ENCODE measurements at places on chromosomes 5 and 9.

DNA sequence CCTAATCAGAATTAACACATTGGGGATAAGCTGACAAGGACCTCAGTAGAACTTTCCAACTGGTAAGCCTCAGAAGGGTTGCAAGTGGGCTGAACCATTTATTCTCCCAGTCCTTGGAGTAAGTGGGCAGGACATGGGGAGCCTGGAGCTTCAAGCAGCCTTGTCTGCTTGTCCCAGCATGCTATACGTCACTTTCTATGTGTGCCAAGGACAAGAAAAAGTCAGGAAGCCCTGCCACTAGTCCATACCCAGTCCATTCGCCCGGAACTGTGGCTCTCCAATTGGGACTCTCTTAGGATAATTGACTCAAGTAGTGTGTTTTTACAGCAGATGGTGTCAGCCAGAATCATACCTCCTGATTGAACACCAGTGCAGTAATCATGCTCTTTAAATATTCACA, 62.6 kb upstream of the FRRS1L start:
- no peak for DNase-seq

- DNase-seq = no peak
These were observed 289.9 kb downstream of the RAB3C start for GRCh38 chr5:58872670-58873273.

DNA sequence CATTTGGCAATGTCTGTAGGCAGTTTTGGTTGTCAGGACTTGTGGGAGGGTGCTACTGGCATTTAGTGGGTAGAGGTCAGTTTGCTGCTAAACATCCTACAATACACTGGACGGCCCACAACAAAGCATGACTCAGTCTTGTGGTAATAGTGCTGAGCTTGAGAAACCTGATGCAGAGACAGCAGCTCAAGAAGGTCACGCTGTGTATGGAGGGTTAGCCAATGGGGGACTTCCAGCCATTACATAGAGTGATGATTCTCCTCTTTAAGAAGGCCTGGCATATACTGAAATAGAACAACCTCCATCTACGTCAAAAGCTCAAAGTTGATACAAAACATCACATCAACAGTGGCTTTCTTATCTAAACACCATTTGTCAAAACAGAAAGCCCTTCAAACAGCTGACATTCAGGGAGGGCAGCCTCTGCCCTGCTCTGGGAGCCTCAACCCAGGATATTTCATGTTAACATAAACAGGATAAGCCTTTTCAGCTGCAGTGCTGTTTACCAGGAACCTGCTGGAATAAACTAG, 143.0 kb downstream of the GPBP1 start:
- no peak for DNase-seq

GRCh38 chr9:101465326-101465915, 29.8 kb upstream of the ALDOB start:
- no peak for DNase-seq

DNA sequence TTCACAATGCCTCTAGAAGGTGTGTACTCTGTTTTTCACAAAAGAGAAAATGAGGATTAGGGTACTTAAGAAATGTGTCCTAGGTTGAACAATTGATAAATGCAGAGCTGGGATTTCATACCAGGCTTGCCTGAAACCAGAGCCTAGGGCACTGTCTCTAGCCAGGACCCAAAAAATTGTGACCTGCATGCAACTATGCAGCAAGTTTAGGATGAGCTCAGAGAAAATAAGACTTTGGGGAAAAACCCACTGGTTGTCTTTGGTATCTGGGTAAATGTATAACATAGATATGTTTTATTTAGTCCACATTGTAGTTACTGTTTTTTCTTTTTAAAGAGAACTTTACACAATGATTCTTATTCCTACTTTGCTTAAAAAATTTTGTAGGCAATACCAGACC, 177.1 kb upstream of the SEMA6A start:
- DNase-seq = no peak

DNA sequence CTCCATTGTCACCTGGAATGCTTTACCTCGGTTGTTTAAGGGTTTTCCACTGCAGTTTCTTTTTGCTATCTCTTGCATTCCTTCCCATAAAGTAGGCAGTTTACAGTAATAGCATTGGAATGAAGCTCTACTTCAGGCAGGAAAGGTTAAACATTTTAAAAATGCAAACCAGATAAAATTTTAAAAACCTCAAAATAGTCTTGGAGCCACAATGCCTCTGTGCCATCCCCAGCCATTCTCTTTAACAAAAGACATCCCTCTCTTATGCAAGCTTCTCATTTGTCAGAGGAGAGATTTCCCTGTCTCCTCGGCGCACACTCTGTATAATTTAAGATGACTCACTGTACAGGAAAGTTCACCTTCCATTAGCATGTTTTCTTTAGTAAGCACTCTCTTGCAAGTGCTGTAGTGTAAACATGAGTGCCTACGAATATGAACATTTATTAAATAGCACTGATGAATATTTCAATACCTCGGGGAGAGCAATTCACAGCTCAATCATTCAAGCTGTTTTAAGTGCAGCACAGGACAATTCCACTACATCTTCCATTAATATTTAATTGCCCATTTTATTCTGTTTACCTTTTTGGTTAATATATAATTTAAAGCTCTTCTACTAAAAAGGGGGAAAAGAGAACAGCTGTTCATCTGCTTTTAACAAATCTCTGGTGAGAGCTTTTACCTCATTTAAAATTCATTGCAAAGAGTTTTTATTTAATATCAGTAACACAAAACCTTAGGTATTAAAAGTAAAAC, 343.6 kb downstream of the SPATA31D1 start:
- DNase-seq = no peak

GRCh38 chr5:55440188-55440646, 94.5 kb downstream of the PLPP1 start:
- DNase-seq = no peak

DNA sequence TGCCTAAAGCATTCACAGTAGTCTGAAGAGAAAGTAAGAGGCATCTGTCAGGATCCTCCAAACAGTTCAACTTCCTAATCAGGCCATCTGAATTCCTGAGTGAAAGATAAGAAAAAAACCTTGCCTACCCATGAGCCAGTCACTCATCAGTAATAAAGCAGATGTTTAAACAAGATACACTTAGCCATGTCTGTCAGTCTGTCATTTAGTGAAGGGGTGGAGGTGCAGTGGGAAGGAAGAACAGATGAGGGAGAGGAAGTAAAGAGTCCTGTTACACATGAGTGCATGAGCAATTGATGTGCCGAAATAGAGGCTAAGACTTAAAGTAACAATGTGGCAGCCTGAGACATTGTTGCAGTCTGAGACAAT, 29.9 kb upstream of the DMRTA1 start:
- DNase-seq = no peak

DNA sequence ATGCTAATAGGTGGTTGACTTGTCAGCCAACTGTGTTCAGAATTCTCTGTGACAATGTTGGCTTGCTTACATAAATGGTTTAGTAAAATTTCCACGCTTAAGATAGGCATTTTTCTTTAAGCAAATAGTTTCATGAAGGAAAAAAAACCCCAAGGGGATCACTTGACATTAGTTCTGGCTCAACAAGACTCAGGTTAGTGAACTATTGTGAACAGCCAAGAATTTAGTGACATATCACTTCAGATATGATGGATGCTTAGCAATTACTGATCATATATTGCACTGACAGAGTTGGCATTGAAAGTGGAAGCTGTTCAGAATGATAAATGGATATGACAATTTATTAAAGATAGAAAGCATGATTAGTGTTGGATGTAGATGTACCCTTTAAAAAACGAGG, 218.5 kb downstream of the TMEM232 start:
- DNase-seq = no peak

DNA sequence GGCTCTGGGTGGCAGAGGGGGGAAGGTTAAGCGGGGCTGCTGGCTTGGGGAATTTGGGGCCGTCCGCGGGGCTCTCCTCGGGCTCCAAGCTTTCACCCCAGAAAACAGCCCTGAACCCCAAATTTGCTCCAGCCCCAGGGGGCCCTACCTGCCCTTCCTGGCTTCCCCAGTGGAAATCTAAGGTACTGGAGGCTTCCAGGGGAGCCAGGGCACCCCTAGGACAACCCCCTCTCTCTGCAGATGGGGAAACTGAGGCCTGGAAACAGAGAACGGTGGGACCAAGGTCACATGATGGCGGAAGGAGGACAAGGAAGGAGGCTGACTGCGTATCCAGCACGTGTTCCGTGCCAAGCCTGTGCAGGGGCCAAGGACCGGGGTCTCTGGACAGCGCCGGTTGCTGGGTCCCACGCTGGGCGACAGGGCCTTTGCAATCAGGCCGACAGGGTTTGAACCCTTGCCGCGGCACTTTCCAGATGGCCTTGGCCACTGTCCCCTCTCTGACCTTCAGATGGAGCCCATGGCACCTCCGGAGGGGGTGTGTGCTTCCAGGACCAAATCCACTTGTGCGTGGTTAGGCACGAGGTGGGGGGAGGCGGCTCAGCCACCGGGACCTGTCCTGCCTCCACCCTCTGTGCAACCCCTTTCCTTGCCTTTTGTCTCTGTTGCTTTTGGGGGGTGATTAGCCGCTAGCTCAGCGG, 183.1 kb downstream of the C9orf50 start:
- DNase-seq = no peak

GRCh38 chr5:165209101-165209727, 1703.8 kb downstream of the MAT2B start:
- no peak for DNase-seq

GRCh38 chr9:12766357-12766756, 8.5 kb upstream of the LURAP1L start:
- no peak for DNase-seq

- no peak for DNase-seq
These were observed 341.0 kb upstream of the DMAC1 start for GRCh38 chr9:8140557-8140956.

GRCh38 chr5:158621391-158621790, 478.3 kb downstream of the EBF1 start:
- no peak for DNase-seq

- DNase-seq = no peak
These were observed 12.3 kb upstream of the MRNIP start for GRCh38 chr5:179870952-179871351.

DNA sequence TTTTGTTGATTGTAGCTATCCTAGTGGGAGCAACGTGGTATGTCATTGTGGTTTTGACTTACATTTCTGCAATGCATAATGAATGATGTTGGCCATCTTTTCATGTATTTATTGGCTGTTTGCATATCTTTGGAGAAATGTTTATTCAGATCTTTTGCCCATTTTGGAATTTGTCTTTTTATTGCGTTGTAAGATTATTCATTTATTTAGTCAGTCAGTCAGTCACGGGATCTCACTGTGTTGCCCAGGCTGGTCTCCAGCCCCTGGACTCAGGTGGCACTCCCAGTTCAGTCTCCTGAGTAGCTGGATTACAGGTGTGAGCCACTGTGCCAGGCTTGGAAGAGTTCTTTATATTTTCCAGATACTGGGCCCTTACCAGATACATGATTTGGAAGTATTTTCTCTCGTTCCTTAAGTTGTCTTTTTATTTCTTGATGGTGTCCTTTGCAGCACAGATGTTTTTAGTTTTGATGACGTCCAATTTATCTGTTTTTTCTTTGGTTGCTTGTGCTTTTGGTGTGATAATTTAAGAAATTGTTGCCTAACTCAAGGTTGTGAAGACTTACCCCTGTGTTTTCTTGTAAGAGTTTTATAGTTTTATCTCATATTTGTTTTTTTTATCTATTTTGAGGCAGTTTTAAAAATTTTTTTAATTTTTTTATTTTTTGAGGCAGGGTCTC, 67.1 kb downstream of the EHMT1 start:
- DNase-seq = no peak

GRCh38 chr5:125059255-125060002, 313.0 kb upstream of the ZNF608 start:
- DNase-seq = no peak

DNA sequence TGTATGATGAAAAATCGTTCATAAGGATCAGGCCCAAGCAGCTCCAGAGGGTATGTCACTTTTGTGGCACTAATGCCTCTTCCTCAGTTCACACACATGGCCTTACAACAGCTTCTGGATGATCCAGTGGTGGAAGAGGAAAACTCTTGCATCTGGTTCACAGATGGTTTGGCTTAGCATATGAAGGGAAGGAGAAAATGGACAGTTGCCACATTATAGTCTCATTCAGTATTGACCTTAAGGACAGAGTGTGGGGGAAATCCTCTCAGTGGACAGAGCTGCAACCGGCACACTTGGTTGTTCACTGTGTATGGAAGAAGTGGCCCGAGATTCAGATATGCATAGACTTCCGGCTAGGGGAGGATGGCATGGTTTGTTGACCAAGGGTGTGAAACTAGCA, 22.8 kb downstream of the C9orf57 start:
- DNase-seq = no peak

GRCh38 chr5:9431496-9432258, 114.2 kb downstream of the SEMA5A start:
- no peak for DNase-seq

DNA sequence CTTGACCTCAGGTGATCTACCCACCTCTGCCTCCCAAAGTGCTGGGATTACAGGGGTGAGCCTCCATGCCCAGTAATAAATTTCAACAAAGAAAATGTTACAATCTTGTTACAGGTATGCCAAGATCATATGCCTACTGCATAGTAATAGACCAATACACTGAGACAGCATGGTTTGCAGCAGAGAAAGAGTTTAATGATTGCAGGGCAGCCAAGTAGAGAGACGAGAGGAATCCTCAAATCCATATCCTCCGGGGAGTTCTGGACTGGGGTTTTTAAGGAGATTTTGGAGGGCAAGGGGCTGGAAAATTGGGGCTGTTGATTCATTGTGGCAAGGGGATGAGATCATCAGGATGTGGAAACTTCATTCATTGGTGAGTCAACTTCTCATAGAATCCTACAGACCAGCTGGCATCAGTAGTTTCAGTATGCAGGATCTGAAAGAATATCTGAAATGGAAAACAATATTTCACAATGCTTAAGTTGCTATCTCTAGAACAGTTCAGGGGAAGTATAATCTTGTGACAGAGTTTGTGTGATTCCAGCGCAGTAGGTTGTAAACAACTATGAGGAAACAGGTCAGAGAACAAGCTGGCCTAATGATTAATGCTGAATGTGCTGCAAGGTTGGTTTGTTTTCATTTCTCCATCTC, 14.8 kb upstream of the TUT7 start:
- DNase-seq = no peak

DNA sequence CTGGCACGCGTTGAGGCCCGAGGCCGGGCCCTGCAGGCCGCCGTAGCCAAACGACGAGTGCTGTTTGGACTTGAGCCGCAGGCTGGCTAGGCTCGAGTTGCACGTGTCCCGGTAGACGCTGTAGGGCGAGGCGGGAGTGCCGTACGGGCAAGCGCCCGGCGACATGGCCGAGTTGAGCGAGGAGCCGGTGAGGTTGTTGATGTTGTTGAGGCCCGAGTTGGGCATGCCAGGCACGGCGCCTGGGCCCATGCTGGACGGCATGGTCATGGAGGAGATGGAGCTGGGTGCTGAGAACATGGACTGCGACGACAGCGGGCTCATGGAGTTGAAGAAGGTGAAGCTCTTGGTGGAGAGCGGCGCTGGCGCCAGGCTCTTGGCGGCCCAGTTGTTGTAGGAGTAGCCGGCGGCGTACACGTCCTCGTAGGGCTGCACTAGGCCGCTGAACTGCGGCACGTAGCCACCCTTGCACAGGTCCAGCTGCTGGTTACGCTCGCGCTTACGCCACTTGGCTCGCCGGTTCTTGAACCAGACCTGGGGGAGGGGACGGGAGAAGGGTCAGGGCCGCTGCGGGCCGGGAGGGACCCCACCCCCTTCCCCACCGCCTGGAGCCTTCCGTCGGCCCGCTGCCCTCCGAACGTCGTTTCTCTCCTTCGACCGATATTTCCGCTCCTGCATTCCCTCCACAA, 5.1 kb downstream of the PITX1 start:
- no peak for DNase-seq

- no peak for DNase-seq
These were observed 11.5 kb downstream of the PDLIM4 start for GRCh38 chr5:132268769-132269551.

Data from caudate nucleus (tissue), 63 donors.